Stimulated activated CD8-positive, alpha-beta memory T cell treated with anti-CD3 and anti-CD28 coated beads, Interleukin-15, amount 100 ng/mL, for 1 hour (primary cell): ENCODE measurements at places on chromosomes 6 and 20.

GRCh38 chr6:42103216-42103615, 39.2 kb downstream of the C6orf132 start:
- DNase-seq = no peak

- no peak for DNase-seq
Observed at GRCh38 chr6:17519120-17519519, 81.0 kb upstream of the FAM8A1 start.

GRCh38 chr6:170421921-170422320, 115.4 kb downstream of the FAM120B start:
- no peak for DNase-seq

GRCh38 chr6:52498538-52499017, 78.3 kb downstream of the TRAM2 start:
- no peak for DNase-seq

DNA sequence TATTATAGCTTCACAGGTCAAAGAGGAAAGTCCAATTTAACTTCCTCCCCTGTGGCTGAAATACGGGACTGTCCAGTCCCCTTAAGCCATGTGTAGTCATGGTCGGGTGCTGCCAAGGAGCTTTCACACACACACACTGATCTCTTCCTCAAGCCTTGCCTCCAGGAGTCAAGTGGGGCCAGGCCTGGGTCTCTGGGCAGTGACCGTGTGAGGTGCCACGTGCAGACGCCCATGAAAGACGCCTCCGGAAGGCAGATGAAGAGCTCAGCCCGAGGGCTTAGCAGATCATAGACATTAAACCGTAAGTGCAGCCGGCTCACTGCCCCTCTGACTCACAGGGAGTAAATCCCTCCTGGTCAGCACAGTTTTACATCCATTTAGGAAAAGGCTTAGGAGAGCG, 4.2 kb downstream of the GABRR2 start:
- DNase-seq = no peak

GRCh38 chr20:2846698-2847097, 6.2 kb downstream of the VPS16 start:
- DNase-seq = no peak

DNA sequence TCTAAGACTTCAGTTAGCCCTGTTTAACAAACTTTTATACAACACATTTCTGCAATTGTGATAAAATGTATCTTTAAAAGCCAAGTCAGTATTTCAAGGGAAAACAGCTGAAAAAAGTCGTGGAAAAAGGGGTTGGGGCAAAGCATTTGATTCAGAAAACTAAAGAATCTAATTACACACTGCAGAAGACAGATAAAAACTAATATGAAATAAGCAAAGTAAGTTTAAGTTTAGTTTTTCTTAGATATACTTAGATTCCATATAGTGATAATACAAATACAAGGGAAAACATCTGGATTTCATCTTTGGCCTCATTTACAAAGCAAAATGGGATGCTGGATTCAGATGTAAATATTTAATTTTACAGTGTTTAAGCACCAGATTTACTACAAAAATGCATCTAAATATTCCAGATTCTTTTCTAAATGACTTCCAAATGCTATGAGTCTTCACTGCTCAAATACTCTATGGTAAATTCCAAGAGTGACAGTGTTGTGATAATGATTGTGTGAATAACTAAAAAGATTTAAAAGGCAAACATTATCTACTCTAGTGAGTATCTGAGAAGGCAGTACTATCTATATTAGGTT, 1.5 kb upstream of the ADNP start:
- no peak for DNase-seq

- DNase-seq = no peak
Observed at GRCh38 chr6:93300661-93301060, 118.7 kb downstream of the EPHA7 start.

DNA sequence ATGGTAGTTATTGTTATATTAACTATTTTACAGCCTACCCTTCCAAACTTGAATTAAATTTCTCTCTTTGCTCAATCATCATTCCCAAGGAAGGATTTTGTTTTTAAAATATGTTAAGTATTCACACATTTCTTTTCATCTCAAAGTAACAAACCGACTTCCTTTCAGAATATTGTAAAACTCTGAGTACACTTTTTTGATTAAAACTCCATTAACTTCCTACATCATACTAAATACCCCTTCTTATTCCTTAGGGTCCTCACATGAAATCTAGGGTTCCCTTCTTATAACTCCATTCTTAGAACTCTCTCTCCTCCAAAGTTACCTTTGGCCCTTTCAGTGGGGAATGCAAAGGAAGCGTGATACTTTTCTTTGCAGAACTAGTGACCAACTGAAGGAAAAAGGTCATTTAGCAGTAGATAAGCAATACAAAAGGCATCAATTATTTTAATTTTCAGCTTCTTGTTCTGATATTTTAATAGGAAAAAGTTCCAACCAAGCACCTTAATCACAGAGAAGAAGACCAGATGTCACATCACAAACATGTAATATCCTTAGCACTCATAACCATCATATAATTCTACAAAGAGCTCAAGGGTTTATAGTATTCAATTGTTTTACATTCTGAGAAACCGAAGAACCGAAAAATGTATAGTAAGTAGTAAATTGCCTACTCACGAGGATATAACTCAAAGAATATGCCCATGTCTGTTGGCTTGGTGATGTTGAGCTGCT, 494 bp downstream of the RHAG start:
- DNase-seq = no peak

DNA sequence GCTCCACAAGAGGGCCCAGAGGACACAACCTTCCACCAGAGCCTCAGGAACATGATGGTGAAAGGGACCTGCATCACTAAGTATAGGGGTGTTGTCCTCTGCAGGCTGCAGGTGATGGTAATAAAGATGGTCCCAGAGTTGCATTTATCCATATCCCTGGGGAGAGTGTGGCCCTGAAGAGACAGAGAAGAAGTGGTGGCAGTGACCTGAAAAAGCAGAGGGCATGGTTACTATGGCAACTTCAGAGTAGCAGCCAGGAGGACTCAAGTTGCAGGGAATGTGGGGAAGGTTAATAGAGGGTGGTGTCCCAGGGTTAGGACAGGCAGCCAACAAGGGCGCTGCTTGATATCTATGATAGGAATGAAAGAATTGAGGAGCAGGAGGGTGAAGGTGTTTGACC, 57.1 kb downstream of the HLA-A start:
- no peak for DNase-seq

DNA sequence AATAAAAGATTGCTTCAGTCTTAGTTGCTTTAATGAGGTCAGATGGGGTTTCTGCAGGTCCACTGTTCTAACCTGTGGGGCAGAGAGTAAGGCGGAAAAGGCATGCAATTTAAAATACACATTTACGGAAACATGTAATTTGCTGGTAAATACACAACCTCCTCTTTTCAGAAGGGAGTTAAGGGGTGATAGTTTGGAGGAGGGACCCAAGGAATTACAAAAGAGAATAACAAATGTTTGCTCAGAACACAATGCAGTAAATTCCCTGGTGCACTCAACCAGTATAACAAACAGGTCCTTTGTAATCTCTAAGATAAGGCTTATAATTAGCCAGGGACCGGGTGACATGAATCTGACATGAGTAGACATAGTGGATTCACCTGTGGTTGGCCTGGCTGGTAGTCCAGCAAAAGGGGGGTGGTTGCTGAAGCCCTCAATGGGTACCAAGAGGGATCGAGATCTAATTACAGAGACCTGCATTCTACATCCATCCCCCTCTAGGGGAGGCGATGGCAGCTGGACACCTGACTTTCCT, 295.1 kb downstream of the PHACTR1 start:
- DNase-seq = no peak
